NCI-H460 (cell line): ENCODE measurements at places on chromosomes 11 and 22. TPM values are rescaled to one million over a fixed set of nuclear protein-coding genes. Genes with fewer than 3 reads are reported as not detected.

The VPREB1 gene
- not detected in 2 replicates for total RNA-seq

The EHF gene
- total RNA-seq: 0.10 and 0.20 TPM in 2 replicates

The F2 gene
- not detected in 2 replicates for total RNA-seq

DNA sequence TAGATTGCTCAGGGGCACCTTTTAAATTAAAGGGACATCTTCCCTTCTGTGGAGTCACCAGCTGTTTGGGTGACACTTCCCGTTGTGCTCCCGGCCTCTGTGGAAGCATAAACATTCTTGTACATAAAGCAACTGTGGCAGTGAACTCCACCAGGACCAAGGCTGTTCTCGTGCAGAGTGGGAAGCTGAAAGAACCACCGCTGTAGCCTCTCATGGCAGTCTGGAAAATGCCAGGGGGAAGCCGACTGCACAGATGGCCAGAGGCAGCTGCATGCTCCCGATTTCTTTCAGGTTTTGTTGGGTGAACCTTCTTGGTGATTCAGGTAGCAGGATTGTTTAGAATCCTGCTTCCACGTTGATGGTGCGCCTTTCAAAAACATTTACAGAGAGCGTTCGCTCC lies 10.3 kb downstream of the UBASH3B start:
- no peak for DNase-seq

DNA sequence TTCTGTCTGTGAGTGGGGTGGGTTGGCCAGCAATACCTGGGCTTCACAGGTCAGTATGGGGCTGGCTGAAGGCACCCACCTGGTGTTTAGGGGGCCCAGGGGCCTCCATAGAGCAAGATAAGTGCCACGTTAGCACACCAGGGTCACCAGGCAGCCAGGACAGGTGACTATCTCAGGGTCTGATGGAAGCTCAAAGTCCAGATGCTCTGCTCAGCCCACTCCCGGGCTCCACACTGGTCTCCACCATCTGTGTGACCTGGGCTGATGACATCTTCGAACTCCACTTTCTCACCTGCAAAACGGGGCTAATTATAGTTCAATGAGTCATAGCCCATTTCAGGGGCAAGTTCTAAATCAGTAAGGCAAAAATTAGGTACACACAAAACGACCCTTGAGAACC lies 39.4 kb upstream of the PRDM11 start:
- DNase-seq: no peak
